ENCODE measurements at places on chromosomes 13 and 19.

DNA sequence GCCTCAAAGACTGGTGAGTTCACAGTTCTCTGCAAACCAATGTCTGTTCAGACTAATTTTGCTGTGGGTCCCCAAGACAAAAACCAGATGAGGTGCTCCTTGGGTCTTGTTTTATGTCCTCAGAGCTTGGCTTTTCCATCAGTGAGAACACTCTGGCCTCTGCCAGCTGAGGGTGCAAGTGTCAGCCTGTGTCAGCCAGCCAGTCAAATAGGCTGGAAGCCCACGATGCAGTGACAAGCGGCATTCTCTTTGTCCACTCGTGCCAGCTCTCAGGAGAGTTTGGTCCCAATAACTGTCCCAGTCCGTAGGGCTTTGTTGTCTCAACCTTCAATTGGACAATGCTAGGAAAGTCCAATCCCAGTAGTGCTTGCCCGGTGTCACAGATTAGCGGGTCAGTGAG, 9.4 kb upstream of the AKT2 start:
- no peak for DNase-seq

GRCh38 chr19:16361254-16361653, 36.6 kb downstream of the KLF2 start:
- DNase-seq: no peak

DNA sequence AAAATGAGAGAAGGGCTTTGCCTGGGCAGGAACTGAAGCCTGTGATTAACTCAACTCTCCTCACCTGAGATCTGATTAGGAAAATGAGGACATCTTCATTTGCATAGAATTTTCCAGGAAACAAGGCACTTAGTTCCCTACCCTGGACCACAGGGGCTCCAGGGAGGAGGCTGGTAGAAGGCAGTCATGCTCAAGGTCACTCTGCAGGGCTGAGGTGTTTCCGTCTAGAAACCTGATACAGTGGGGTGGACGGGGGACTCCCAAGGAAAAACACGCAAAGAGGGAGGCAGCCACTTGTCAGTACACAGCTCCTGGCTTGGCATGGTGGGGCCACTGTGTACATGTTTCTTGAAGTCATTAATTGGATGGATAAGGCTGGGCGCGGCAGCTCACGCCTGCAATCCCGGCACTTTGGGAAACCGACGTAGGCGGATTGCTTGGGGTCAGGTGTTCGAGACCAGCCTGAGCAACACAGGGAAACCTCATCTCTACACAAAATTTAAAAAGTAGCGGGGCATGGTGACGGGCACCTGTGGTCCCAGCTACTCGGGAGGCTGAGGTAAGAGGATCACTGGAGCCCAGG, 6.0 kb downstream of the KLK14 start:
- DNase-seq: no peak

DNA sequence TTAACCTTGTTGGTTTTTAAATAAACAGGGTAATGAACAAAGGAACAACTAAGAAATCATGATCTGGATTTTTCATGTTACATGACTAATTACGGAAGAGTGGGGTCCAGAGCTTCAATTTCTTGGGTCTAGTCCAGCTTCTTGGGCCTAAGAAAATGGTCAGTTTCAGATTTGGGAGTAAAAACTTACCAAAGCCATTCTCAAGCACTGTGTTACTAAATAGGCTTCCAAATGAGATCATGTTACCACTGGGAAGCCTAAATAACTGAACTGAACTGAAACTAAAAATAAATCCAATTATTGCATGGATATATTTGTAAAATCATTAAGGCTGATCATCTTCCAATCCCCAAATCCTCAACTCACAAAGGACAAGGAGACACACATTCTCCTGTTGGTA, 13.9 kb downstream of the TBC1D4 start:
- DNase-seq: no peak

GRCh38 chr19:4730740-4731171, 7.1 kb upstream of the DPP9 start:
- DNase-seq: no peak

- DNase-seq: no peak
Measured at GRCh38 chr13:33917190-33917589, 99.2 kb downstream of the RFC3 start.

DNA sequence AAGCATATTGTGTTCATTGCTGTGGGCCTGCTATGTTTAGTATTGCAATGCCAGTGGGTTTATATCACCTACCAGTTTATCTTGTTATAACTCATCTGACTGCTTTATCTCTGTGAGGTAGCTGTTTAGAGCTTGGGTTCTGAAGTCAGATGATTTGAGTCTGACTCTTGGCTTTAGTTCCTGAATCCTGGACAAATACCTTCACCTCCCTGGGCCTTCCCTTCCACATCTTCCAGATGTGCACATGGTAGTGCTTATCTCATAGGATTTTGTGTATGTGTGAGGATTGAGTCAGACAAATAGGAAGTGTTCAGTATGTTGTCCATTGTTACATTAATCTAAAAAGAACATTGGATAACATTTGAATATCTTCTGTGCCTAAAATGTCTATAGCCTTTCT, 63.5 kb upstream of the ANKRD10 start:
- DNase-seq: no peak

- no peak for DNase-seq
Measured at GRCh38 chr19:19652482-19653295, 9.2 kb upstream of the GMIP start.

- DNase-seq: no peak
Measured at GRCh38 chr13:30857636-30858035, 48.4 kb upstream of the MEDAG start.

DNA sequence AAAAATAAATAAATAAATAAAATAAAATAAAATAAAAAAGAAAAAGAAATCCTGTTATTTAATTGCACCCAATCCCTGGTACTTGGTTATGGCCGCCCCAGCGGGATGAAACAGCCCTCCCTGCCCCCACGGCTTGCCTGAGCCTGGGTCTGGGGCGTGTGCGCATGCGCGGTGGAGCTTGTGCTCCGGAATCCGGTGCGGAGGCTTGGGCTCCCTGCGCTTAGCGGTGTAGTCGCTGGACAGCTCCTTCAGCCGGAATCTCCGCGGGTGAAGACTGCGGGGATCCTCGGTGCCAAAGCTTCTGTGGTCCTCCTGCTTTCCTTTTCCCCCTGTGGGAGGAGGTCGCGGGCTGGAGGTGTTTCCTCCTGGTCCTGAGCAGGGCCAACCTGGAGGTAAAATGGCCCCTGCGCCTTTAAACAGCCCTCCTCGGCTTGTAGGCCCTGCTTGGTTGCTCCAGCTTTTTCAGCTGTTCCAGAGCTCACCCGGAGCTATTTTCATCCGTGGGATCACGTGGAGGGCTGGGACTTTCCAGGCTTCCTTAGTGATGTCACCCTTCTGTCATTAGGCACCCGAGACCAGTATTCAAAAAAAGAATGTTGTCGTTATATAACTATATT, at the start of gene PLA2G4C:
PLA2G4C (minus strand) TSS at position 468 of the 617 bp plus-strand sequence. CDS start 4,288 bp downstream, outside the sequence.
- DNase-seq: peak; percentile 92

- DNase-seq: no peak
Measured at GRCh38 chr13:73933795-73934194, 200.4 kb downstream of the KLF12 start.

DNA sequence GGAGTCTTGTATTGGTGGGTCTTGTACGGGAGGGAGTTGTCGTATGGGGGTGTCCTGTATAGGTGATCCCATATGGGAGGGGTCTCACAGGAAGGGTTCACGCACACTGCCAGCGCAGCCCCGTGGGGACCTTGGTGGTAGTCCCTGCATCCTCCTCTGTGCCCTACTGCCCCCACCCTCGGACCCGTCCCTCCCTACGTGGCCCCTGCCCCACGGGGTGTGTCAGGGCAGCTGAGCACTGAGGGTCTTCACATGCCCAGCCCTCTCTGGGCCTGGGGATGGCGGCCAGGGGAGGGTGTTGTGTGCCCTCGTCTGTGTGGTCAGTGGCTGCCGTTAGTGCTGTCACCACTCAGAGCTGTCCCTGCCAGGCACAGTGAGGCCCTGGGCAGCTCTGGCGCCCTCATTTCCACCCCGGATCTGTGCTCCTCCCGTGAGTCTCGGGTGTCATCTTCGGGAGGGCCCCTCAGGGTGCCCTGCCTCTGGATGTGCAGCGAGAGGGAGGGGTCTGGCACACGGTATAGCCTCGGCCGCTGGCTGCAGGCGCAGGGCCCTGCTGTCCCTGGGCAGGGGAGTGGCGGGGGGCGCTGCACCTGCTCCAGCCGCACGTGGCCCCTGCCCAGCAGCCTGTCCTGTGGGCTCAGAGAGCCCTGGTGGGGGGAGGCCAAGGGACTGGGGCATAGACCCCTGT, 16.0 kb upstream of the GNA15 start:
- no peak for DNase-seq

- DNase-seq: no peak
Measured at GRCh38 chr13:20313896-20314295, 81.8 kb upstream of the GJB6 start.
